ENCODE measurements at places on chromosomes 4 and X.

DNA sequence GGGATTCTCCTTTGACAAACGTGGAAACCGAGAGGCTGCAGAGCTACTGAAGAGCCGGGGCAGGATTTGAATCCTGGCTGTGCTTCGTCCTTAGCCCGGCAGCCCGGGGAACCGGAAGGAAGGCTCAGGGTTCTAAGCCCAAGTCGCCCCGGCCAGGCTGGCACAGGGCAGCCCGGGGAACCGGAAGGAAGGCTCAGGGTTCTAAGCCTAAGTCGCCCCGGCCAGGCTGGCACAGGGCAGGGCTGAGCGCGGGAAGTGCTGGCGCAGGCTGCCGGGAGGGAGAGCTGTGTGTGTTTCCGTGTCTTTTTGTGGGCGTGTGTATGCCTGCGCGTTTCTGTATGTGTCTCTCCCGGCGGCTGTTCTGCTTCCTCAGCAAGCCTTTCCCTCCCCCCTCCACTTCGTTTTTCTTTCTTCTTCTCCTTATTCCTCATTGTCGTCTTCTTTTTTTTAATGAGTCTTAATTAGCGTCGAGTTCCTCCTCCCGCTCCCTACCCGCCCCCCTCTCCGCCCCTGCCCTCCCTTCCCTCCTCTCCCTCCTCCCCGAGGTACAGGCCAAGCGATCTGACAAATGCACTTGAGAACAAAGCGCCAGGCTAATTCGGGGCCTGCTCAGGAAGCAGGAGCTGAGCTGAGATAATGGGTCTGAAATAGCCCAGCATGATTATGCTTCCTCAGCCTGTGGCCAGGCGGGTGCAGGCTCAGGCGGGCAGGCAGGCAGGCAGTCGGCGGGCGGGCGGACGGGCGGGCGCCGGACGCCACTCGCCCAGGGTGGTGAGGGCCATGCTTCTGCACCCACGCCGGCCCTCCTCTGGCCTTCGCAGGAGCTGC is 65.9 kb downstream of the EFNB1 start:
- DNase-seq = peak; percentile 75

DNA sequence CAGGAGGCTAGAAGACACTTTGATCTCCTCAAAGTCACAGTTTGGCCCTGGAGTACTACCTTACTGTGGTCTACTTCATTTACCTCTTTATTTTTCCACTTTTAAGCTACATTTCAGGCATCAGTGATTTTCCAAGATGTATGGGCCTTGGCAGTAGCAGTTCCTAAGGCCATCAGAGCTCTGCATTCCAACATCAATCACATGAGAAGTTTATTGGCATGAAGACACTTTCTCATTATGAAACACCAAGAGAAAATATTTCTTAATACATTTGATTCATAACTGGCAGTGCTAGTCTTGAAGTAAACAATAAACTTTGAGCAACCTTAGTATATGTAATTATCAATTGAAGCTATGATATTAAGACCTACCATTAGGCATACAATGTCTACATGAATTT is 178.1 kb downstream of the IL15 start:
- no peak for DNase-seq

GRCh38 chrX:72366178-72366577 is 60.5 kb upstream of the CITED1 start:
- no peak for DNase-seq

- DNase-seq = peak; percentile 64
These were observed 1.4 kb downstream of the UGT8 start for GRCh38 chr4:114599903-114600552.

DNA sequence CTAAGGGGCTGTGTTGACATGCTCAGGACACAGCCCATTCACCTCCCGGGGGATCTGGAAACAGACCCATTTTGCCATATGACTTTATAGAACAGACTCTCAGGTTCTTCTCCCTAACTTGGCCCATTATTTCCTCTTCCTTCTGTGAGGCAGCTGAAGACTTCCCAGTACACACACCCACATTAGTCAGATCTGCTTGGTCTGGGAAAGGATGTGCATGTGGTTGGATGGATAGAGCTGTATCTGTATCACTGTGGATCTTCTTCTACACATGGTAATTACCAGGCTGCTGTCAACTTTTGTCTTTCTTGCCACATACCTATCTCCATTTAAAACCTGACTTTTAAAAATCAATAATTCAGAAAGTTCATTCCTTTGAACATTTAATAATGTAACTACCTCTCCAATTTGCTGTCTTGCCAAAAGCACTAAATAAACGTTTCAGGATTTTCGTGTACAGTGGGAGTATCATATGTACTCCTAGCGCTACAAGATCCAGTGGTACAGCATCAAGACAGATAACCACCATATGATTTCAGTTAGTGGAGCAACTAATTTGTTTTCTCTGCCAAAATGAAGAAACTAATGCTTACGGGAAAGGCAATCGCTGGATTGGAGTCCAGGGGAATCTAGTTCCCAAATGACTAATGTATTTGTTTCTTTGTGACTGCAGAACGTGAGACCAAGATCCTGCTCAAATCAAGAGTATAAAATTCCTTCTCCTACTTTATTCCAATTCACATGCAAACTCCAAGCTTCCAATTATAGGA is 134.1 kb upstream of the MAP3K15 start:
- no peak for DNase-seq

- no peak for DNase-seq
These were observed 395.2 kb downstream of the SPOCK3 start for GRCh38 chr4:166838975-166839614.

- no peak for DNase-seq
These were observed 110.2 kb downstream of the GNL3L start for GRCh38 chrX:54640103-54640690.

GRCh38 chrX:43939187-43939926 is 33.8 kb downstream of the NDP start:
- DNase-seq = no peak

DNA sequence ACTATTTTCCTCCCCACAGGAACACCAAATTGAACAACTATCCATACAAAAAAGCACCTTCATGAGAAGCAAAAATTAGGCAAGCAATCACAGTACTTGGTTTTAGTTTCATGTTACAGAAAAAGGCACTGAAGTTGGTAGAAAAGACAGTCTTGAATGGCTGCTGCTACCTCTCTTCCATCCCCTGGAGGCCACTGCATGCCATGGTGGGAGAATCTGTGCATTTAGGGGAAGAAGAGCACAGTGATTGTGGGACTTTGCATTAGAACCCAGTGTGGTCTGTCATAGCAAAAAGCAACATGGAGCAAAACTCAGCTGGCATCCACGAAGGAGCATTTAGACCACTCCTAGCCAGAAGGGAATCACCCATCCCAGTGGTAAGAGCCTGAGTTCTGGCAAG is 941.9 kb downstream of the PCDH18 start:
- no peak for DNase-seq

GRCh38 chrX:22300130-22300529 is 27.4 kb downstream of the CBLL2 start:
- peak; percentile 41 for DNase-seq

GRCh38 chrX:81082649-81083048 is 119.1 kb downstream of the HMGN5 start:
- peak; percentile 0 for DNase-seq

GRCh38 chr4:72312032-72312650 is 256.9 kb downstream of the ADAMTS3 start:
- DNase-seq = peak; percentile 92

- DNase-seq = peak; percentile 50
These were observed 93.0 kb downstream of the TSPAN7 start for GRCh38 chrX:38654302-38654701.

DNA sequence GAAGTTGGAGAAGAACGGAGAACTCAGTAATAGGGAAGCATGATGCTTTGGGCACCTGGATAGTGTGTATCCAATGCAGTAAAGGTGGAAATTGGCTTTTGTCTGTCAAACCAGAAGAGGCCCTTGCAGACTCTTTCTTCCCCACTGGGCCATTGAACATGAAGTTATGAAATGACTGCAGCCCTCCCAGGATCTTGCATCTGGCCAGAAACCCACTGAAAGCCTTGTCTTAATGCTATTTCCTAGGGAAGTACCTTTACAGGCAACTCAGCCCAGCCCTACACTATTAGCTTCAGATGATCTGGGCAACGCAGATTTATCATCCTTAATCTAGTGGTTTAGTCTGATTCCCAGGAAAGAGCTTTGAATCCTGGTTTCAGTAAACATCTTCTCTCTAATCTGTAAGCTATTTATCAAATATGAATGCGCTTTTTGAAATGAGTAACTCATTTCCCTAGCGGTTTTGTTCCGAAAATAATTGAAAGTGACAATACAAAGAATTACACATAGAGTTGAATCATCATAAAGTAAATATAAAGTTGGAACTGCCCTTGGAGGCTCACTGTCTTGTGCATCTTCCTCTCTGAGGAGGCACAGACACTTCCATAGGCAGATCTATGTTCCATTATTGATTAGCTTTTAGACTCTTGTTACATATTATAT is 464.1 kb downstream of the IDS start:
- DNase-seq = no peak

DNA sequence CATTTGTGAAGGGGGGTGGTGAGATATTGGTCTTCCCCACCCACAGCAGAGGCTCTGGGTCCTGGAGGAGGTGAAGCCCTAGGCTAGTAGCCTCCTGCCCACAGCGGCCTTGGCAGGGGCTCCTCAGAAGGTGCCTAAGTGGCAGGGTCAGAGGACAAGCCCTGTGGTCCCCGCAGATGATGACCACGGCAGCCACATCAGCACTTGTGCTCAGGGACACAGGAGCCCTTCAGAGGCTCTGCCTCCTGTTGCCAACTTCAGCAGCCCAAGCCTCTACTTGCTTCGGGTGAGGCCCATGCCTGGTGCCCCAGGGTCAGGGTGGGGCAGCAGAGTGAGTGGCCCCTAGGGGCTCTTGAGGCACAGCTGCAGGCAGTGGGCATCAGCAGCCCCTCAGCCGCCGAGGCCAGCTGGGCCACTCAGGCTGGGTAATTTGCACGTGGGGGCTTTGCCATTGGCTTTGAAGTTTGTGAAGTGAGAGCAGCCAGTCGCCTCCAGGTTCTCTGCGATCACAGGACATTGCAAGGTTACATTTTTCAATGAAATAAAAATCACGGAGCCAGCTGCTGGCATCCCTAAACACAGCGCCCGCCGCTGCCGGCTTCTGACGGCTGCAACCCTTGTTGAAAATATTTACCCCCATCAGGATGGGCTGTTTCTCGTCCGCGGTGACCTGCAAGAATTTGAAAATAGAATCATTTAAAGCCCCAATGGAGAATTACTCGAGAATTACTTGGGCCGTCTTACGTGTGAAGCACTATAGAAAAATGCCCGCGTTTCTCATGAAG is 108.5 kb downstream of the HMX1 start:
- DNase-seq = no peak

GRCh38 chr4:102511830-102512605 is 10.9 kb downstream of the NFKB1 start:
- no peak for DNase-seq

DNA sequence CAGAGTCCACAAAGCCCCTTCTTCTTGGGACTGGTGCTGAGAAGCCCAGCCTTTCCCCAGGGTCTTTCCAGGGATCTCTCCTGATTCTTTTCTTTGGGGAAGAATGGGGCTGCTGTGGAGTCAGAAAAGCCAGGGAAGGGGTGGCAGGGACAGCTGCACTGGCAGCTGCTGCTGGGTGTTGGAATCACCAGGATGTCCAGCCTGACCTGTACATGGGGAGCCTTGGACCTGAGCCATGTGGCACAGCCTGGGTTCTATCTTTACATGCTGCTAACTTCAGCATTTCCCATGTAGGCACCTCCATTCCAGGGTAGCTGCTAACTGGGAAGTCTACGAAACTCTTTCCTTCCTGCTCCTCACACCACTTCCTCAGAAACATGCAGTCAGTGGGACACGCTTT is 36.0 kb downstream of the MED28 start:
- no peak for DNase-seq

GRCh38 chr4:138301536-138301935 is 59.4 kb upstream of the SLC7A11 start:
- peak; percentile 47 for DNase-seq

DNA sequence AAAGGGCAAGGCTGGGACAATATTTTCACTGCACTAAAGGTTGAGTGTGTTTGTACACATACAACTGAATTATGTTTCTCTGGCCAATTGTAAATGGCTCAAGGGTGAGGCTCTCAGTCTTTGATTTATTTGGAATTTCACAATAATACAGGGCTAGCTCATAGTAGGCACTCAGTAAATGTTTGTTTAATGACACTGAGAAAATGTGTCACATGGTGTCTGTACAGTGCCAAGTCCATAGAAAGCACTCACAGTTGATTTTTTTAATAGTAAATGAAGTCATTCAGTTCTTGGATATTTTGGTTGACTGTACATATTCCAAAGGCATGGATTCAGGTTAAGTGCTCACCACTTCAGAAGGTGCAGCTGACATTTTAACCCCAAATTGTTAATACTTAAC is 176.4 kb downstream of the IL1RAPL2 start:
- no peak for DNase-seq

GRCh38 chr4:36353998-36354397 is 72.6 kb downstream of the DTHD1 start:
- DNase-seq = no peak

GRCh38 chr4:126599746-126600145 is 1033.0 kb upstream of the INTU start:
- no peak for DNase-seq

DNA sequence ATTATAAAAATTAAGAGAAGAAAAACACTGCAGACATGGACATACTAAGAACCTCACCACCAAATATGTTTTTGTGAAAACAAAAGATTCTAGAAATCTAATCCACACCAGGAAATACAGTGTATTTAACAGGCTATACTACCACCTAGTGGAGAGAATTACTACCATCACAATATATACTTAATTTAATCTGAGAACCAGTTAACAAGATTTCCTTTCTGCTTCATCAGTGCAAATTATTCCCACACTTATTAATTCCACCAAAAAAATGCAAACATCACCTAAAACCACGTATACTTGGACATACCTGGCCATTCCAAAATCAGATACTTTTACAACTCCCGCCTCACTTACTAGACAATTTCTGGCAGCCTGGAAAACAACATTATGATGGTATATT is 7.0 kb upstream of the TXK start:
- DNase-seq = peak; percentile 36

- no peak for DNase-seq
These were observed 53.8 kb downstream of the NFKB1 start for GRCh38 chr4:102554992-102555391.

DNA sequence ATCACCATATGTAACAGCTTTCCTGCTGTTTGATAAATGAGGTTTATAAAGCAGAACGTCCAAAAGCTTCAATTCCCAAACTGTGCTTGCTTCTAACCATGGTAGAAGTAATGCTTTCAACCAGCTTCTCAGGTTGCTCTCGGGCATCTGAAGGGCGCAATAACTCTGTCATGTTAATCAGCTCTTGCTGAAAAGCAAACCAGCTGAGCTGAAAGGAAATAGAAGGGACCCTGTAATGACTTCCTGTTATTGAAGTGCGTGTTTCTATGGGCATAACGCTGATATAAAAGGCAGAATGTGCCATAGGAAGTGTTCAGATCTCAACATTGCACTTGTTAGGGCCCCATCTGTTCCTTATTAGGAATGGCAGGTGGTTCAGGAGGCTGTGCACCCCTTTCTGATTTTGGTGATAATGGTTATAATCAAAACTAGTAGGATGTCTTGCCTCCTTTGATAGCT is 21.2 kb downstream of the HERC3 start:
- no peak for DNase-seq

GRCh38 chr4:126890383-126890782 is 742.4 kb upstream of the INTU start:
- no peak for DNase-seq

GRCh38 chrX:74510401-74510800 is 89.1 kb downstream of the SLC16A2 start:
- no peak for DNase-seq

- DNase-seq = no peak
These were observed 53.2 kb downstream of the PPM1K start for GRCh38 chr4:88230969-88231771.

GRCh38 chrX:78650906-78651437 is 8.2 kb downstream of the RTL3 start:
- DNase-seq = no peak

GRCh38 chr4:8905773-8906667 is 34.4 kb upstream of the HMX1 start:
- DNase-seq = no peak

All from mesendoderm (in vitro differentiated cells).